ENCODE measurements at places on chromosomes 6 and 20.
A peak's percentile ranks its signal among the peaks of the same experiment; 100 is the strongest.

GRCh38 chr6:130503146-130503545 lies 137.3 kb downstream of the TMEM200A start:
- DNase-seq = no peak

DNA sequence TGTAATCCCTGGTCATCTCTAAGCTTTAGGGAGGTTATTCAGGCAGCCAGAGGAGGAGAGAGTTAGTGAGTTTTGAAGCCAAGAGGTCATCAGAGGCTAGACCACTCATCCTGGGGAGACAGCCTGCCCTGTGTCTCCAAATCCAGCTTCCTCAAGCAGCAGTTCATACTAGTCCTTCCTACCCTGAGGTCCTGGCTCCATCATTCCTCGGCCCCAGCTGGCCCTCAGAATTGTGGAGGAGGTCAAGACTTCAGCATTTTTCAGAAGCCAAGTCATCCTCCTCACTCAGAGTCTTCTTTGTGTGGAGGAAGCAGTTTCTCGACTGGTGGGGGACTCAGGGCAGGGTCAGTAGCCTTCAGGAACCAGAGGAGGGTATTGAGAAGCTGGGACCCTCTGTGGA lies 12.4 kb upstream of the KIAA1755 start:
- no peak for DNase-seq

- DNase-seq = peak; percentile 39
Measured at GRCh38 chr6:74277777-74278186, 581.8 kb downstream of the CD109 start.

DNA sequence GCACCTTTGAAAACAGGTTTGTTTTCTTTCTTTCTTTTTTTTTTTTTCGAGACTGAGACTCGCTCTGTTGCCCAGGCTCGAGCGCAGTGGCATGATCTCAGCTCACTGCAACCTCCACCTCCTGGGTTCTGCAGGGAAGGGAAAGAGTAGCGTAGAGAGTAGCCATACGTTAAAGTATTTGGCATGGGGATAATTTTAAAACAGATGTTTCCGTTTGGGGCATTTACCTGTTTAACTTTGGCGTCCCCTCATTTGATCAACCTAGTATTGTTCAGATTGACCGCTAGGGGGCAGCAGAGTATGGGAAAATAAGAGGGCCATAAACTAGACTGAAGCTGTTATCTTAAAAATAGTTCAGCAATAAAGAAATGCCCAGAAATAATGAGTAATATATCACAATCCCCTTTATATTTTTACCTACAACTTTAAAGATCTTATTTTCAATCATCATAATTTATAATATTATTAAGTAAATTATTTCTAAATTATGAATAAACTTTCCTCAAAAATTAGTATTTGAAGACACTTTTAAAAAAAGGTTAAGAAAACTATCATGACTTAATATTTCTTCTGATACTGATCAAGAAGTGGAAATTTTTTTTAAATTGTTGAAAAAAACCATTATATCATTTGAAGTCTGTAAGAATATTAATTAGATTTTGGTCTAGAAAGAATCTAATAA lies 7.6 kb upstream of the TAAR9 start:
- peak; percentile 12 for DNase-seq

- DNase-seq = no peak
Measured at GRCh38 chr6:114100215-114100994, 129.5 kb upstream of the HDAC2 start.

GRCh38 chr6:43992126-43992663 lies 135.1 kb downstream of the MRPL14 start:
- no peak for DNase-seq

DNA sequence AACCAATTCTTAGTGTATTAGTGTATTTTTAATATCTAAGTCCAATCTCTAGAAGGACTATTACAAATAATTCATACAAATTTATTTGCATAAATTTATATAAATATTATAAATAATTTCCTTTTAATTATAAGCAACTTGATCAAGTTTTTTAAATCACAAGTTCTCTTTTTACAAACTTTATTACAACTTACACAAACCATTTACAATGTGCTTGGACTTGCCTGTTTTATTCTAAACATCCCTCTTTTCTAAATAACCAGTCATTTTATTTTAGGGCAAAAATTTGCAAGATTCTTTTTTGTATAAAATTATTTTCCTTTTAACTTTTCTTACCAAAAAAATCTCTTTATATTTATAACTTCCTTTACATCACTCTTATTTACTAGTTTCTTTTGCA lies 83.5 kb upstream of the SYNCRIP start:
- no peak for DNase-seq

DNA sequence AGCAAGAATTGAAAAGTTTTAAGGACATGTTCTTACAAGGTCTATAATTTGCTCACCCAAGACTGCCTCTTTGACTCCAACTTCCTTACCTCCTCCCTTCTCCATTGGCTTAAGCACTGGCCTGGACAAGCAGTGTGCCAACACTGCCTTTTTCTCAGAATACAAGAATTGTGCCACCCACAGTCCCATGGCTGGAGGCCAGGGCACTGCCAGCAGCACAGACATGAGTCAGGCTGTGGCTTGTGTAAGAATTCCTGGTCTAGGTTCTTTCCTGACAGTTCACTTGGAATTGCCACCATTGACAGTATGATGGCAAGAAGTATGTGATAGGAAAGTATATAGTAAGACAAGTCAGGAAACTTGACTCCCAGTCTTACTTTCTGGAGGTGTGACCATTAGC lies 202.7 kb upstream of the MARCKS start:
- DNase-seq = no peak

GRCh38 chr6:111536910-111537527 lies 54.0 kb upstream of the REV3L start:
- no peak for DNase-seq

GRCh38 chr6:144665932-144666450 lies 380.9 kb downstream of the UTRN start:
- DNase-seq = no peak

GRCh38 chr20:24379484-24379927 lies 89.9 kb upstream of the SYNDIG1 start:
- no peak for DNase-seq

DNA sequence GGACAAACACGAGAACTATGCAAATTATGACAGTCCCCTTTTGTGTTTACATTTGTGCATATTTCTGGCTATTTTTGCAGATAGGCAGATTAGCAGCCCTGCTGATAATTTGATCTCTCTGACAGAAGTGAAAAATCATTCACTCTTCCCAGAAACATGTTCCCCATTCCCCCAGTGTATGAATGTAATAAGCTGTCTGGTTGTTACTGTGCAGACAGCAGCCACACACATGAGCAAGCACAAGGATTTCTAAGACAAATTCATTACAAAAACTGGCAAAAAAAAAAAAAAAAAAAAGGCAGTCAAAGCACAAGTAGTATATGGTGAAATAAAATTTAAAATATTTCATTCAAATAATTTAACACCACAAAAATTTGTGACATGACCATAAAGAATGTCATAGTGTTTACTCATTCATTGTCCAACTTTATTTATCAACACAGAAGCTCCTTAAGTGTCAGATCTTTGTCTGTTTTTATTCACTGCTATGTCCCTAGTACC lies 95.5 kb upstream of the VGLL2 start:
- no peak for DNase-seq

DNA sequence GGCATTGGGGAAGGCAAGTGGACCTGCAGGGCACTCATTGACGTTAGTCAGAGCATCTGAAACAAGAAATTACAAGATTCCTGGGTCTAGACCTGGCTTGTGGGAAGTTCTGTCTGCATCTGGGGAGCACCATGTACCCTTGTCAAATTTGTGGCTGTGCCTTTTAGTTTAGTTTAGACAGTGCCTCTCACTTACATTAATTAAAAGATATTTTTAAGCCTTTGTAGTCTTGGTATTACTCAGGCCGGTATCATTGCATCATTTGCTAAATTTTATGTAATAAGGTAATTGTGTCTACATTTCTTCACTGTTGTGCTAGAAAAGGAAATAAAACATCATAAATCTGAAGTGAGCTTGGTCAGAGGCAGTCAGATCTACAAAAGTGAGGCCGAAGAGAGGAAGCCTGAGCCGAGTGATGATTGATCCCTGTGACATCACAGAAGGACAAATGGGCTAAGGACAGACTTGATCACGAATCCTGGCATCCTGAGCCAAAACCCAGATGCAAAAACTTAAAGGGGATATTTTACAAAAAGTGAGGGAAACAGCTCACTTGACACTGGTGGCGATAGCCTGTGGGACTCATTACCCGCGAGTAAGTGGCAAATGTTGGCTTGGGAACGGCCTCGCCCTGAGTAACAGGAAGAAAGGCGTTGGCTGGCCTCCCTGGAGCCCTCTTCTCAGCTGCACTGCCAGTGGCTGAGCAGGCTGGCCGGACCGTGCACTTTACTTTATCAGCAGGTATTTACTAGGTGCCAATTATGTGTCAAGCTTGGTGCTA lies 106.5 kb downstream of the TCP11 start:
- peak; percentile 23 for DNase-seq

DNA sequence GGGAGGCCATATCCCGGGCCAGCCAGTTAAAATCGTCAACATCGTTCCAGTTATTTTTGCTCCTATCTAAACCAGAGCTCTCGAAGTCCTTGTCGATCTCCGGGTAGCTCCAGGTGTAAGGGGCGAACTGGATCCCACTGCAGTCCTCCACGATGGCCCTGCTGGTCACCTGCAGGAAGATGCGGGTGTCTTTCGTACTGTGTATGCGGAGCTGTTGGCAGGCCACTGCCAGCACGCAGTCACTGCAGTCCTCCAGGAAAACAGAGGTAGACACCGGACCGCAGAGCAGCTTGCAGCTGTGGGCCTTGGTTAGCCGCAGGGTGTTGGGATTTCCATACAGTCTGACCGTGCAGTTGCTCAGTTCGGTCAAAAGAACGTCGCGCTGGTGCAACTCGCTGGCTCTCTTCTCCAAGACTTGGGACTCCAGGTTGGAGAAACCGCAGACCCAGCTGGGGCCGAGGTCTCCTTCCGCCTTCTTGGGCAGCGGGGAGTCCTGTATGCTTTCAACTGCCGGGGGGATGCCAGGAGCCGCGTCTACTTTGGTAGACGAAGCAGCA lies 742 bp downstream of the TBCC start:
- peak; percentile 6 for DNase-seq

GRCh38 chr6:43774776-43775534 lies 4.9 kb downstream of the VEGFA start:
- peak; percentile 73 for DNase-seq

DNA sequence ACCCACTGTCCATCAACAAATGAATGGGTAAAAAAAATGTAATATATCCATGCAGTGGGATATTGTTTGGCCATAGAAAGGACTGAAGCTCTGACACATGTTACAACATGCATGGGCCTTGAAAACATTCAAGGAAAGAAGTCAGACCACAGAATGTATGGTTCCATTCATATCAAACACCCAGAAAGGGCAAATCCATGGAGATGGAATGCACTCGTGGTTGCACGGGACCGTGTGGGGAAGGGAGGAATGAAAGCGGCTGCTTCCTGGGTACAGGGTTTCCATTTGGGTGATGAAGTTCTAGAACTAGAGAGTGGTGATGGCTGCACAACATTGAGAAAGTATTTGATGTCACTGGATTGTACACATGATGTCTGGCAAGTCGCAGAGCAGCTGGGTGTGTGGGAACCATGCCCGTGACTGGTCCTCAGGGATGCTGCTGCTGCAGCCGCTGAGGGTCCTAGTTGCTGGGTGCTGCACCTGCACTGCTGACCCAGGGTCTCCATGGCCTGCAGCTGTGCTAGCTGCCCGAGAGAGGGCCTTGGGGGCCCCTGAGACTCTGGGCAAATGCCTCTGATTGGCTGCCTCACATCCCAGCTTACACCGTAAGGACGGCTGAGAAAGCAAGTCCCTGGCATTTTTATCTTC lies 220.3 kb downstream of the NRN1 start:
- no peak for DNase-seq

GRCh38 chr20:1278993-1279392 lies 12.9 kb downstream of the SNPH start:
- DNase-seq = no peak

DNA sequence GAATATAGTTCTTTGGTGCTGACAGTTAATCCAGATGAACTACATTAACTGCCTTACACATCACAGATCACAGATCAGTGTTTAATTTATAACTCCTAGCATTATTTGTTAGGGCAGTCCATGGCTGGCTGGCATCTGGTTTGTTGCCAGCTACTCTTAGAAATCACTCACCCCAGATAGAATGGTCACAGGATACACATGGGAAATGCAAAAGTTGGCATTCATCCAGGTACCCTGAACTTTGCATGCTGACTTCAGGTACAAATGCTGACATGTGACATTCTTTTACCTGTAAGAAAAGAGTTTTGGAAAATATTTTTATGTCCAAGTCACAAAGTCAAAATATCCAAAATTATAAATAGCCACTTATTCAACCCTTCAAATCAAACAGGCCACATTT lies 20.2 kb downstream of the FBXL4 start:
- peak; percentile 59 for DNase-seq

- DNase-seq = no peak
Measured at GRCh38 chr6:162123797-162124196, 603.8 kb downstream of the PRKN start.

DNA sequence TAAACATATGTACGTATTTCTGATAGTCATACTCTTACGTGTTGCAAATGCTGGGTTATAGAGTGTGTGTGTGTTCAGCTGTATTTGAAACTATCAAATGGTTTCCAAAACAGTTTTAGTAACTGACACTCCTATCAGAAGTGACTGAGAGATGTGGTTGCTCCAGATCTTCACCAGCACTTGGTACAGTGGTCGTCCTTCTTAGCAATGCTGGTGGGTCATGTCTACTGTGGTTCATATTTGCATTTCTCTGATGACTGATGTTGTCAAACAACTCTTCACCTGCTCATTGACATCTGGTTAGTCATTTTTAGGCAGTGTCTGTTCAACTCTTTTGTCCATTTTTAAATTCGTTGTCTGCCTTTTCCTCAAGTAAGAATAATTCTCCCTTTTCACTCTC lies 259.3 kb downstream of the KIF16B start:
- no peak for DNase-seq

DNA sequence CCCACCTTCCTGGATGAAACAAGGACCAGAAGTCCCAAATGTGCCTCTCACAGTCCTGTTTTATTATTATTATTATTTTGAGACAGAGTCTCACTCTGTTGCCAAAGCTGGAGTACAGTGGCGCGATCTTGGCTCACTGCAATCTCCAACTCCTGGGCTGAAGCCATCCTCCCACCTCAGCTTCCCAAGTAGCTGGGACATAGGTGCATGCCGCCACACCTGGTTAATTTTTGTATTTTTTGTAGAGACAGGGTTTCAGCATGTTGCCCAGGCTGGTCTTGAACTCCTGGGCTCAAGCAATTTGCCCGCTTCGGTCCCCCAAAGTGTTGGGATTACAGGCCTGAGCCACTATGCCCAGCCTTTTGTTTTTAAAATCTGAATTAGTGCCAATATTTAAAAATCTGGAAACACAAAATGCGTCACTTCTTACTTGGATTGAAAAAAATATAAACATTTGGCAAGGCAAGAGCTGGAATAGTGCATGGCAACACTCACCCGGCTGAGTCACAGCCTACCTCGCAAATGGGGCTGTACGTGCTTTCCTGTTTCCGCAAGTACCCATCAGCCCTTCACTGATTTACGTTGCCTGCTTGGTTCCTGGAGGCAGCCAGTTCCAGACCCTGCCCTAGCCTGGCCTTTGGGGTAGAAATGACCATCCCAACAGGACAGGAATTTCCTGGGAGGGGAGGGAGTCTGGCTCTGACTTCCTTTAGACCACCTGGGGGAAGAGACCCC lies 6.3 kb downstream of the SDCBP2 start:
- DNase-seq = no peak

GRCh38 chr20:49984426-49985153 lies 1.8 kb downstream of the SNAI1 start:
- DNase-seq = no peak

GRCh38 chr6:11815231-11815630 lies 36.6 kb upstream of the ADTRP start:
- DNase-seq = no peak

- no peak for DNase-seq
Measured at GRCh38 chr6:88263591-88263990, 97.4 kb upstream of the CNR1 start.

GRCh38 chr20:25053255-25054031 lies 4.5 kb downstream of the ACSS1 start:
- no peak for DNase-seq

All from COR-L47 (cell line).